Dermis blood vessel endothelial cell (primary cell): ENCODE measurements at places on chromosomes 3 and 15. TPM values are rescaled to one million over a fixed set of nuclear protein-coding genes. Genes with fewer than 3 reads are reported as not detected.

The CPLX3 gene
- total RNA-seq = not detected in 2 replicates

- no peak for DNase-seq
These were observed 141.1 kb upstream of the PTPRG start for GRCh38 chr3:61420136-61420759.

GRCh38 chr3:46892285-46893145, 15.0 kb downstream of the PTH1R start:
- peak; percentile 78 for DNase-seq

The RLBP1 gene
- total RNA-seq = not detected in 2 replicates

The GRAMD1C gene
- total RNA-seq = 58.2 and 65.7 TPM in 2 replicates

DNA sequence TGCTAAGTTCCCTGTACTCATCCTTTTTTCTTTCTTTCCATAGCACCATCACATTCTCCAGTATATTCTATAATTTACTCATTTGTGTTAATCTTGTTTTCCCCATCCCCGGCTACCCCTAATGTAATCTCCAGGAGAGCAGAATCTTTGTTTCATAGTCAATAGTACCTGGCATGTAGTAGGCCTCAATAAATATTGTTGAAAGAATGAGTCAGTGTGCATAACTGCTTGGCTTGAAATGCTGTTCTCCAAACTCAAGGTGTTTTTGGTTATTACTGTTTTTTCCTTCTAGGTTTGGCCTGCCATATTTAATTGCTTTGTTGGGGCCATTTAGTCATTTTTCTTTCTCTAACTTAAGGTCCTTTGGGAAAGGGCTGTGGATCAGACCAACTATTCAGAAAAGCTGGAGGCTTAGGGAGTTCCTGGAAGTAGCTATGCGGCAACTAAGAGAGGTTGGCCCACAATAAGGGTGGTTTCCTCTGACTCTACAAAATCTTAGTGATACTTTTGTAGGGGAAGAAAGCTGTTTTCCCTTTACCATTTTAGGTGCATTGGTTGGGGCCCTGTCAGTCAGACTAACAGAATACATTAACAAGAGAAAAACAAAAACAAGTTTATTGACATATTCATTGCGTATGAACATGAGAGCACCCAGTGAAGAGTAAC, 28.4 kb downstream of the KAT2B start:
- no peak for DNase-seq

The MED12L gene
- total RNA-seq = under 0.01 and 0.05 TPM in 2 replicates

The IMPG2 gene
- total RNA-seq = 0.37 and 0.85 TPM in 2 replicates

- DNase-seq = no peak
These were observed 26.7 kb downstream of the FLNB start for GRCh38 chr3:58034738-58035523.

The SKOR1 gene
- 0.05 TPM in 1 of 2 replicates, not detected in the other for total RNA-seq

DNA sequence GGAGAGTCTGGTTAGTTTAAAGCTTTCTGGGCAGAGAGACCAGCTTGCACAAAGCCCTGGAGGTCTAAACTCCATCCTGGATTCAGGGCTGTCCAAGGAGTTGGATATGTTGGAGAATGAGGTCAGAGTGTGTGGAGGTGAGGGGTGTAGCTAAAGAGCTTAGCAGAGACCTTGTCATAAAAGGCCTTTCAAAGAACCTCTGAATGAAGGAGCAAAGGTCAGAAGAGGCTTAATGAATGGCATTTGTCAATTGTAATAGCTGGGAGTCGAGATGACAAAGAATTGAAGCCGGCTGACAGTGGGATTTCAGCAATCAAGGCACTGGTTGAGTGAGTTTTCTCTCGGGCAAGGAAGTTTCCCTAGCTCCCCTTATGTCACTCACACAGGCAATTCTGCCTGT, 202.6 kb downstream of the PDCD6IP start:
- DNase-seq = no peak

- no peak for DNase-seq
These were observed 619.0 kb downstream of the ROBO1 start for GRCh38 chr3:79148786-79149185.

DNA sequence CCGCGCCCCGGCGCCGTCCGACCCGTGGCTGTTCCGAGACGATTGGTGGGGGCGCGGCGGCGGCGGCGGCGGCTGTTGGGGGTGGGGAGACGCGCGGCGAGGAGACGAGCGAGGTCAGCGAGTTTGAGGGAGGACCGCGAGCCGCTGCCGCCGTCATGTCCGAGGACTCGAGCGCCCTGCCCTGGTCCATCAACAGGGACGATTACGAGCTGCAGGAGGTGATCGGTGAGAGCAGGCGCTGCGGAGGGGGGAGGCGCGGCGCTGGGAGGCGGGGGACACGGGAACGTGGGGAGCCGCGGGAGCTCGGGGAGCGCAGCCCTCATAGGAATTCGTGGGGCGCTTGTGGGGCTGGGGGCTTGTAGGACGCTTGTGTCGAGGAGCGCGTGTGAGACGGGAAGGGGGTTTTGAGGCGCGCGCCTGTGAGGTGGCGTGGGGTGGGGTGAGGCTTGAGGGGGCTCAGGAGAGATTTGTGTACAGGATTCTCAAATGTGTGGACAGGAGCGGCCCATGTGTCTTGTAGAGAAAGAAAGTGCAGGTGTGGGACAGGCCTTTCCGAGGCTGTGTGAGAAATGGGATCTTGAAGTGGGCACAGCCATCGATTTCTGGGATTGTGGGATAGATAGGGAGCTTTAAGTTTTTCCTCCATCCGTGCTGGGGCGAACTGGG, 518 bp downstream of the OXSR1 start:
- DNase-seq = peak; percentile 32

GRCh38 chr3:157394411-157394810, 42.2 kb upstream of the PTX3 start:
- no peak for DNase-seq

DNA sequence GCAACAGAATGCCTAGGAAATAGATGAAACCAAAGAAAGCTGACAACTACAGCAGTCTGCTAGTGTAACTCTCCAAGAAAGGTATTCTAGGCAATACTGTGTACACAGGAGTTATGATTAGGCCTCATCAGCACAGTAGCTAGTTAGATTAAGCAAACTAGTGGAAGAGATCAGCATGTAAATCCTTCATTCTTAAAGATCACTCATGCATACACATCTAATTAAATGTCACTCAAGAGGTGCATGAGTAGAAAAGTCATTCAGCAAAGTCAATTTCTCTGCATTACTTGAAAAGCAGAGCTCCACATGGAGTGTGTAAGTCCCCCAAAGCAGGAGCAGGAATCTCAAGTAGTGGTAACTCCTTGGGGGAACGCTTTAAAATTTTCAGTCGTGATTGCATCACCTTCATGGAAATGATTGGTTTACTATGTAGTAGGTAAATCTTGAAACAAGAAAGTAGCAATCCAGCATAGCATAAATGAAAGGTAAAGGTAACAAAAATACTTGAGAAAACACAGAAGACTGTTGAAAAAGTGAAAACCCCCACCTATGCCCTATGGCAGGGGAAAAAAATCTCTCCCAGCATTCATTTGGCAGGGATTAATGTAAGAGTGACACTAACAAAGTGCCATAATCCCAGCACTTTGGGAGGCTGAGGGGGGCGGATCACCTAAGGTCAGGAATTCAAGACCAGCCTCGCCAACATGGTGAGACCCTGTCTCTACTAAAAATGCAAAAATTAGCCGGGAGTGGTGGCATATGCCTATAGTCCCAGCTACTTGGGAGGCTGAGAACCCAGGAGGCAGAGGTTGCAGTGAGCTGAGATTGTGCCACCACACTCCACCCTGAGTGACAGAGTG, 29.4 kb upstream of the PPIB start:
- DNase-seq = no peak

- DNase-seq = no peak
These were observed 946.8 kb downstream of the TUSC7 start for GRCh38 chr3:117656391-117656790.

The TUSC7 gene
- not detected in 2 replicates for total RNA-seq
